Stimulated activated CD4-positive, alpha-beta T cell treated with anti-CD3 and anti-CD28 coated beads, Interleukin-1b, Interleukin-23, amount 100 ng/mL, for 1 hour (primary cell): ENCODE measurements at places on chromosomes 13 and 19.

- DNase-seq = no peak
Measured at GRCh38 chr13:30763786-30764413, 28.6 kb downstream of the ALOX5AP start.

- DNase-seq = no peak
Measured at GRCh38 chr19:38527466-38528136, 90.2 kb downstream of the MAP4K1 start.

DNA sequence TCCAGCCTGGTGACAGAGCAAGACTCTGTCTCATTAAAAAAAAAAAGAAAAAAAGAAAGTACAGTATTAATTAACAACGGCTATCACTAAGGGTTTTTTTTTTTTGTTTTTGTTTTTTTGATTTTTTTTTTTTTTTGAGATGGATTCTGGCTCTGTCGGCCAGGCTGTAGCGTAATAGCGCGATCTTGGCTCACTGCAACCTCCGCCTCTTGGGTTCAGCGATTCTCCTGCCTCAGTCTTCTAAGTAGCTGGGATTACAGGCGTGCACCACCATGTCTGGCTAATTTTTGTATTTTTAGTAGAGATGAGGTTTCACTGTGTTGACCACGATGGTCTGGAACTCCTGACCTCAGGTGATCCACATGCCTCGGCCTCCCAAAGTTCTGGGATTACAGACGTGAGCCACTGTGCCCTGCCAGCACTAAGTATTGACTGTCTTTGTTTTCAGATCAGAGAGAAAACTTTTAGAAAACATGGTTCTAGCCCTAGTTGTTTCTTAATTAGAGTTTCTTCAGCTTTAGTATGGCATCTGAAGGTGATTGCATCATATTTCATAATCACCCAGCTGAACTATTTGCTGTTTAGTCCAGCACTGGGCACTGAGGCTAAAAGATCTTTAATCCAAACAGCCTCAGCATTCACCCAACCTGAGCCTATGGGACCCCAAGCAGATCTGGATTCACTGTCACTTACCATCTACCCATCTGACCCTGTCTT, 2.7 kb upstream of the GATAD2A start:
- no peak for DNase-seq

- no peak for DNase-seq
Measured at GRCh38 chr13:31485651-31486051, 253.7 kb upstream of the RXFP2 start.

DNA sequence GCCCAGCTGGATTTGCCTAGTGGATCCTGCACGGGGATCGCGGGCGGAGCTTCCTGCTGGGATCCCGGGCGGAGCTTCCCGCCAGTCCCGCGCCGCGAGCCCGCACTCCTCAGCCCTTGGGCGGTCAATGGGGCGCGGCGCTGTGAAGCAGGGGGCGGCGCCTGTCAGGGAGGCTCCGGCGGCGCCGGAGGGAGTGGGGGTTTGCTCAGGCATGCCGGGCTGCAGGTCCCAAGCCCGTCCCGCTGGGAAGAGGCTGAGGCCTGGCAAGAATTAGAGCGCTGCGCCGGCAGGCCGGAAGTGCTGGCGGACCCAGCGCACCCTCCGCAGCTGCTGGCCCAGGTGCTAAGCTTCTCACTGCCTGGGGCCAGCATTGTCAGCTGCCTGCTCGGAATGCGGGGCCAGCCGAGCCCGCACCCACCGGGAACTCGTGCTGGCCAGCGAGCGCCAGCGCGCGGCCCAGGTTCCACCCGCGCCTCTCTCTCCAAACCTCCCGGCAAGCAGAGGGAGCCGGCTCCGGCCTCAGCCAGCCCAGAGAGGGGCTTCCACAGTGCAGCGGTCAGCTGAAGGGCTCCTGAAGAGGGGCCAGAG, 119.6 kb downstream of the PRR20E start:
- no peak for DNase-seq

GRCh38 chr13:78305171-78305570, 298.2 kb downstream of the POU4F1 start:
- DNase-seq = no peak

- DNase-seq = no peak
Measured at GRCh38 chr13:26526702-26527216, 30.7 kb upstream of the WASF3 start.

- no peak for DNase-seq
Measured at GRCh38 chr13:105788530-105788929, 746.9 kb downstream of the EFNB2 start.

- DNase-seq = no peak
Measured at GRCh38 chr19:19480688-19481087, 34.7 kb downstream of the TSSK6 start.

GRCh38 chr13:55245005-55245644, 1895.6 kb upstream of the PRR20A start:
- no peak for DNase-seq

DNA sequence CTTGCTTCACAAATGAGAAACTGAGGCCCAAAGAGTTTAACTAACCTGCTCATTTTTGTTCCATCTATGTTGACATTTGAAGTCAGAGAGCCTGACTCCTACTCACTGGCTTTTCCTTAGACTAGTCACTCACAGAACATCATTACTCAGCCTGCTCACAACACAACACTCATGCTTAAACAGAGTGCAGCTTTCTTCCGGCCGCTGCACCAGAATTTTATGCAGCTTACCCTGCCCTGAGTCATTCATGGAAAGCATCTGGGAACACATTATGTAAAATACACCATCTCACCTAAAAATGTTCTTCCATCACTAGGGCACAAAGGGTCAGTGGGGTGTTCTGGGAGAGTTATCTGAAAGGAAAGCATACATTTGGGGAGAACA, 303.4 kb downstream of the SPRY2 start:
- no peak for DNase-seq

DNA sequence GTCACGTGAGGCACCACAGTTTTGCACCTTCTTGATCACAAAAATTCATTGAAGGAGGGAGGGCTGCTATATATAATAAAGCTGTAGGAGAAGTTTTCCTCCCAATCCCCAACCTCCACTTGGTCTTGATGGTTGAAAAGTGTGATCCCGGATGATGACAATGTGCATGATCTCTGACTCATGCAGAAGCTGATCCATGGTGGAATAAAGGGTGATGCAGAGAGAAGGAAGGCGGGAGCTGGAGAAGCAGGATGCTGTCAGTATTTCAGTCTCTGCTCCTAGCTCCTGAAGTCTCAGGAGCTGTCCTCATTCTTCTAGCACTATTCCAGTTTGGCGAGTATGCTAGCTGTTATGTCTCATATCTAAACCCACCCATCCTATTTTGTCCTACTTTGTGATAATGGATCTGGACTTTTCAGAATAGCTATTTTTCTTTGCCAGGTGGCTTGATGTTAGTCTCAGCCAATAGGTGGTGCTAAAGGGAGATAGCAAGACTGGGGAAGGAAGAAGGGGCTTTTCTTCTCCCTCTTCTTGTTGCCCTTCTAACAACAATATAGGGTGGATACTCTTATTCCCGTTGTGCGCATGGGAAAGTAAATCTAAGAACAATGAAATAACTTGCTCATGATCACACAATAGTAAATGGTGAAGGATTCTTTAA, 65.6 kb upstream of the HTR2A start:
- DNase-seq = no peak

DNA sequence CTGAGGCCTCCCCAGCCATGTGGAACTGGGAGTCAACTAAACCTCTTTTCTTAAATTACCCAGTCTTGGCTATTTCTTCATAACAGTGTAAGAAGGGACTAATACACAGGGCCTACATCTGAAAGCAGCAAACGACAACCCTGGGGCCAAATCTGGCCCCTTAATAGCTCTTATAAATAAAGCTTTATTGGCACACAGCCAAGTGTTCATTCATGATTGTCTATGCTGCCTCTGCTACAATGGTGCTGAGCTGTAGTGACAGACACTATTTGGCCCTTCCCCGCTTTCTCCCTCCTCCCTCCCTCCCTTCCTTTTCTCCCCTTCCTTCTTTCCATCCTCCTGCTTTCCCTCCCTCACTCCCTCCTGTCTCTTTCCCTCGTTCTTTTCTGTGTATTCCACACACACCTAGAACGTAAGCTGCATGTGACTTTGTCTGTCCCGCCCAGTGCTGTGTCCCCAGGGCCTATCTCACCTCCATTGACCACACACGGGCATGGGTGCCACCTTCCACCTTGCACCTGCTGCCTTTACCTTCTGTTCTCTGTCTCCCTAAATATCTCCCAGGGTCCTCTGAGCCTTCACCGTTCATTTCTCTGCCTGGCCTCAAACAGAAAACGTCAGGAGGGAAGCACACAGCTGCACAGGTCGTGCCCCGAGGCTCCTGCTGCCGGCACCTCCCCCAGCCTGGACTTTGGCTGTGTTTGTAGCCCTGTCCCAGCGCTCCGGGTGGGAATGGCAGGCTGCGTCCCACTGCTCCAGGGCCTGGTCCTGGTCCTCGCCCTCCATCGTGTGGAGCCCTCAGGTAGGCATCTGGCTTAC, at the start of gene PROZ:
TSS of gene PROZ (plus strand) at position 720 of the 819 bp plus-strand sequence. CDS start at position 733, 13 bp downstream.
- no peak for DNase-seq

DNA sequence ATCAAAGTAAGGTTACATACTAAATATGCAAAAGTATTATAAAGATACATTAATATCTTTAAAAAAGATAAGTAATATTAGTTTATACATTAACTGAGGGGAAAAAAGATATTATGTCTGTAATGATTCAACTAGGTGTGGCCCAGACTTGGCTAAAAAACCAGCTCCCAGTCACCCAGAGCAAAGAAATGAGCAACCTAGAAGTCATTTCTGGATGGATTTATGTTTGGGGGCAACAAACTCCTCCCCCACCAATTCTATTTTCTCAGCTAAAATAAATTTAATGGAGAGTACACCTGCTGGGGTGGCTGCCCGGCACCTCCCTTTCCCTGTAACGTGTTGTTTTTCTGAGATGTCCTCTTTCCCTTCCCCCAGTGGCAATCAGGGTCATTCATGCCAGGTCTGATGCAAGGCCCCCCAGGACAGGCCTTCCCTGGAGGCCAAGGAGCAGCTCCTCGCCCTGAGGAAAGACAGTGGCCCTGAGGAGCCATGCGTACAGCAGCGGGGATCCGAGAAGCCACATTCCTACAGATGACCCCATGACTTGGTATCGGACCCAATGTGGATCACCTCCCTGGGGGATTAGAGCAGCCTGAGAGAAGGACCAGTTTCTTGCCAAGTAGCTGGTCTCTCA, 78.6 kb upstream of the DOCK9 start:
- DNase-seq = no peak

GRCh38 chr13:108895220-108895704, 265.9 kb downstream of the MYO16 start:
- DNase-seq = no peak

DNA sequence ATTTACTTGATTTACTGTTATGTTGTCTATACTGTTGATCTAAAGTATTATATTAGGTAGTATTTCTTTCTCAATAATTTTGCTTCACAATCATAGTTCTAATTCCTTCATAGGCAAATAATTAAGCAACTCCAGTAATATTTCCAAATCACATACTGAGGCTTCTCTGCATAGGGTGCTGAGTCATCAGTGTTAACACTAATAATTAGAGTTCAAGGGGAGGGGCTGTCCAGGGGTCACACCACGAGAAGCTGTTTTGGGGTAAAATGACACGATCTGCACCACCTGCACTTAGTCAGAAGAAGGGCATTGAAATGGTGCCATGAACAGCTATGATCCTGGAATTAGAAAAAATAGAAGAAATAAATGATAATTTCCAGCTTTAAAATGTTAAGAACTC, 1230.9 kb upstream of the SLC10A2 start:
- DNase-seq = no peak

- no peak for DNase-seq
Measured at GRCh38 chr13:98510156-98510509, 66.8 kb downstream of the STK24 start.

GRCh38 chr13:94659598-94659946, 52.8 kb downstream of the SOX21 start:
- no peak for DNase-seq

DNA sequence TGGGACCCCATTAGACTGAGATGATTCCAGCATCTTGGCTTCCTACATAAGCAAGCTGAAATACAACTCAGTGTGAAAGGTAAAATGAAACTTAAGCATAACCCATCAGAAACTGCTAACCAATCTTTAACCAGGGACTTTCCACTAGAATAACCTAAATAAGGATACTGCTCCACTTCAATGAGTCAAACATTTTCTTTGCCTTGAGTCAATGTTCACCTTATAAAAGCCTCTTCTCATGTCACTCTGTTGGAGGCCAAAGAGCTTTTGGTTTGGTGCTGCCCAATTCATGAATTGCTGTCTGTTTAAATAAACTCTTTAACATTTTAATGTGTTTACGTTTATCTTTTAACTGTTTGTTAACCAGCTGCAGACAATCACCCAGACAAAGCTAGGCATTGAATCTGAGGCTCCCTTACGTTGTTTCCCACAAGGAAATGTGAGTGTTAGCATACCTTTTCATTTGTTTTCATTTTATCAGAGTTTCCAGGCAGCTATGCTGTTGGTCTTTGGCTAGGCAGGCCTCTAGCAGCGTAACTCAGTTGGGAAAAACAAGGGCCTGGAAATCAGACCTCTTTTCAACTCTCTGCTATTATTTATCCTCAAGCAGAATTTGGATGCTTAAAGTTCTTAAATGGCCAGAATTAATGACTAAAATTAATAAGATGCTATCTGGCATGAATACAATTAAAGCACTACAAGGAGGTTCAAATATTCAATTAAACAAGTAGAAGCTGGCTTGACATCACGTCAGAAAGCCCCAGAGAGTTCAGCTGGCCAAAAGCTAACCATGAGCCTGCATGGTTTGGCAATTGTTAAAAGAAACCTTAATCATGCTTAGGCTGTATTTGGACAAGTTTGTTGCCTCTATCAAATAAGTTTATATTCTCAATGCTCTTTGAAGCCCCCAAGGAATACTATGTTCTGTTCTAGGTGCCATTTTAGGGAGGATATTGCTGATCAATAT, 200.2 kb downstream of the DCLK1 start:
- no peak for DNase-seq

GRCh38 chr19:48804496-48804895, 6.3 kb downstream of the BCAT2 start:
- DNase-seq = no peak

GRCh38 chr19:46717034-46717715, at the start of gene PRKD2:
Gene PRKD2 (minus strand): TSS chr19:46717114. CDS start chr19:46716370, 744 bp downstream.
- DNase-seq = peak; percentile 65
